ENCODE measurements at places on chromosomes 1 and 21.

DNA sequence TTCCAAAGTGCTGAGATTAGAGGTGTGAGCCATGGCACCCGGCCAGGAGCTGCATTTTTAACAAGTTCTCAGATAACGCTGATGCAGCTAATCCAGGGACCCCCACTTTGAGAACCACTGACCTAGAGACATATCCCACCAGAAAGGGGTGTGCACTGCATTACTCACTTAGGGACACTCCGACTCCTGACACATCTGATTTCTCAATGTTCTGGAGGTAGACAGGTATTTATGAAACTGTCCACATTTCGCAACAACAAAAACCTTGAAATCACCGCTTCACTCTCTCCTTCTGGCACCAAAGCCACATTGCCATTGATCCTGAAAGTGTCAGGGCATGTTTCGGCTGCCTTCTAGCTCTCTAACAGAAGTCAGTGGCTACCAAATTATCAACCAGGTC lies 23.2 kb upstream of the CAMTA1 start:
- no peak for DNase-seq

GRCh38 chr1:63325279-63325985 lies 3.1 kb downstream of the FOXD3 start:
- DNase-seq = no peak

DNA sequence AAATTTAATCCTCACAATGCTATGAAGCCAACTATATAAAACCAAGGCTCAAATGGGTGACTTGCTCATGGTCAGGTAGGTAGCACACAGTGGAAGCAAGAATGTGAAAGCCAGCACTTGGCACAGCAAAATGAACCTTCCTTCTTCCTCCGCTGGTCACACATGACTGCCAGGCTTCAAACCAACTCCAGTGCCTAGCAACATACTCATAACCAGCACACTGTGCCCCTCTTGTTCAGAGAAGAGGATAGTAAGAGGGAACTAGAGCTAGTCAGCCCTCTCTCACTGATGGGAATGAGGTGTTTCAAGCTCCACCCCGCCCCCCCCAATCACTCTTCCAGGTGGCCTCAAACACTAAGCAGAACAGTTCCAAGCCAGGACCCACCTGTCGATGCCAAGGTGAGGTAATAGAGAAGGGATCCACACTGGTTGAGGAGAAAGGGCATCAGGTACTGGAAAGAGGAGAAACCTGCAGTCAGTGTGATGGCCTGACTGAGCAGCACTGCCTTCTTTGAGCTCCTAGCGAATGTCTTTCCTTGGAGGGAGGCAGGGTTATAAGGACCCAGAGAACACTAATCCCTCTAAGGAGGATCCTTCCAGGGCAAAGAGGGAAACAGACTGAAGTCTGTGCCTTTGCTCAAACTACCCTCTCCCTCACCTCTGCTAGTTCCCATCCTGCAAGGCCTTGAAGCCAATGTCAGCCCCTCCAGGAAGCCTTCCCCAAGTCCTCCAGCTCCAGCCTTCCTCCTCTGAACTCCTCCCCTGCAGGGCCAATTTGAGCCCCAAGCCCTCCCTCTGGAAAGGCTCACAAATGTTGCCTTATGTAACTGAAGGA lies 1.2 kb downstream of the TMEM234 start:
- no peak for DNase-seq

GRCh38 chr1:162144853-162145252 lies 75.4 kb downstream of the NOS1AP start:
- DNase-seq = no peak

DNA sequence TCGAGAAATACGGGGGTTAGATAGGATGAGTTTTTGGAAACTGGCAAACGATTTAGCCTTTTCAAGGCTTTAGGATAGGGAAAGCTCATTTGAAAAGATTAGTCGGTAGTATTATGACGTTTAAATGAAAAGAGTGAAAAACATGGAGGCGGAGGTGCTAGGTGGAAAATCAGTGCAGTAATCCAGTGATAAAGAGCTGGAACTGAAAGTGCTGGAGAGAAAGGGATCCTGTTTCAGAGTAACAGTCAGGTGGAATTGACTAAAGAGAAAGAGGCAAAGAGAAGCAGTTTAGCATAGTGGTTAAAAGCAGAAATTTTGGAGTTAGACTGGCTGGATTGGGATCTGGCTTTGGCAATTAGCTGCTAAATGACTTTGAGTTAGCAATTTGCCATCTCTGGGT lies 945 bp downstream of the WDR3 start:
- no peak for DNase-seq

DNA sequence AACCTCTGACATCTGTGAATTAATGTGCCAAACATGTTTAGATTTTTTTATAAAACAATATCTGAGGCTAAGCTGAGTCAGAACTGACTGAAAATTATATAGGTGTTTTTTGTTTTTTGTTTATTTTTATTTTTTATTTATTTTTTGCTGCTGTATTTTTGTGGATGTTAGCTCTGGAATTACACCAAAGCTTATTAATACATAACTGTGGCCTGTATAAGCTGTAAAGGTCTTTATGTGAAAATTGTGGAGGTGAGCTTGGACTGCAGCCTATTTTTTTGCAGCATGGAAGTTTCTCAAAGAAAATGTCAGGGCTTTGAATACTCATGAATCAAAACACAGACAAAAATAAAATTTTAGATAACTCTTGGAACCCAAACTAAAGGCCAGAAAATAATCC lies 199.8 kb downstream of the CHRM3 start:
- no peak for DNase-seq
